NCI-H187 treated with DMSO at 0.1 percent for 48 hours (cell line): ENCODE measurements at places on chromosomes 3 and 15.

DNA sequence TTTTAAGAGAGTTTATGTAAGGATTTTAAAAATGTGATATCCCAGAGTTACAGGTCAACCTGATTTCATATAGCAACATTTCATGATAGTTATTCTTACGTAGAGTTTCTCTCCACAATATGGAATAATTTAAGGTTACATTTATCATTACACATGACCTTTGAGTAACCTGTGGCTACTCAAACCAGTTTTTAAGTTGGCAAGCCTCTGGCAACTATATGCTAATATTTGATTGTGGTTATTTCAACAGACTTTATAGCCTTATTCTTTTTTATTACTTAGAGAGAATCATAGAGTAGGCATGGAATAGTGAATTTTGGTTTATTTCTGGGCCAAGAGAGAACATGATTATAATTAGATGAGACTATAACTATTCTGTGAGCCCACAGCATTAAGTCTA is 504.9 kb downstream of the NLGN1 start:
- DNase-seq: no peak

DNA sequence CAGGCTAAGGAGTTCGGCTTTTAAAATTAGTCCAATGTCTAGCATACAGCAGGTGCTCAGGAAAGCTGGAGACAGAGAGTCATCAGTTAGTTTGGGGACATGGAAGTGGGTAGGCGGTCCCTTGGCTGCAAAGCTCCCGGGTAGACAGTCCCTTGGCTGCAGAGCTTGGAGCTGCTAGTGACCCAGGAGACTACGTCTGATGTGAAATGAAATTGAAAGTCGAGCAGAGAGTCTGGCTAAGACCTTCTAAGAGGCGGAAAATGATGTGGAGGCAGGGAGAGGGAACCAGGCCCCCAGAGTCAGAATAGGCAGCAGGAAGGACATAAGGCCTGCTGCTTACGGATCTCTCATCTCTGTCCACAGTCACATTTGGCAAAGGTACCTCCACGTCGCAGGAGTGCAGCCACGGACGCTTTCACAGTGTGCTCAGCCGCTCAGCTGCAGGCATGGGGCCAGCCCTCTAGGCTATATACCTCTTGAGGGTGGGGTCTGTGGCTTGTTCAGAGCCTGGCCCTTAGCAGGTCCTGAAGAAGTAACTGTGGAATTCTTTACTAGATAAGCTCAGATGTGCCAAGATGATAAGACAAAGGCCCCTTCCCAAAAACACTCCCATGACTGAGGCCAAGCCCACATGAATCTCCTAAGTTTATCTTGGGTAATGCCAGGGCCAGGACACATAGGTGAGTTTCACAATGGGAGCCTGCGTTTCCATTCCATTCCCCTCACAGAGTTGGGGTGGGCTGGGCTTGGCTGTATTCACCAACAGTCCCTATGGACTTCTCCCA is 131.7 kb downstream of the XXYLT1 start:
- no peak for DNase-seq

- no peak for DNase-seq
These were observed 163.7 kb downstream of the PLD1 start for GRCh38 chr3:171646357-171647133.

- DNase-seq: no peak
These were observed 25.0 kb upstream of the LINGO1 start for GRCh38 chr15:77657634-77658238.

GRCh38 chr3:160296591-160296990 is 71.4 kb downstream of the C3orf80 start:
- DNase-seq: no peak

GRCh38 chr3:186308549-186308948 is 53.5 kb downstream of the DGKG start:
- no peak for DNase-seq

GRCh38 chr3:172323894-172324610 is 124.2 kb downstream of the GHSR start:
- no peak for DNase-seq

- DNase-seq: no peak
These were observed 96.2 kb downstream of the CORO2B start for GRCh38 chr15:68674975-68675374.

DNA sequence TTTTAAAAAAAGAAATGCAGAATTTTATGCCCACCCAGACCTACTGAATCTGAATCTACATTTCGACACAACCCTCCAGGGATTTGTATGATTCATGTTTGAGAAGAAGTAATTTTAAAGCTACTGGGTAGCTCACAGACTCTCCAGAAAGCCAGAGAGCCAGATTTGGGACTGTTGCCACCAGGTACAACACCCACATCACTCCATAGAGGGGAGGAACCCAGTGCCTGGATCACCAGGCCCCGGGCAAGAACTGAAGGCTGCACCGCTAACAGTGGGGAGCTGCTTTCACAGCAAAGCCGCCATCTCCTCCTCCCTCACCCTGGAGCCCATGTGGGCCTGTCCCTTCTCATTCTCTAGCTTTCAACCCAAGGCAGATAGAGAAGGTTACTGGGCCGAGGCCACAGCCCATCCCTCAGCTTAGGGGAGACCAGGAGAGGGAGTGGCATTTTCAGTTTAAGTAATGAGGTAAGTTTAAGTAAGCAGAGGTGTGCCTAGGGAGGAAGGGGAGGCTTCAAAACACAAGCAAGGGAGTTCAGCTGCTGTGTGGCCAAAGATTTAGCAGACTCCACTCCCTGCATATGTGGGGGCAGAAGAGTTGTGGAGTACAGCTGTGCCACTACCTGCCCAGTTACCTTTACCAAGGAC is 109.8 kb downstream of the IL12A start:
- DNase-seq: no peak

- DNase-seq: no peak
These were observed 110.9 kb downstream of the EDEM1 start for GRCh38 chr3:5298453-5298852.

- no peak for DNase-seq
These were observed 208.7 kb upstream of the CDIN1 start for GRCh38 chr15:36370731-36371112.

GRCh38 chr15:42155546-42156242 is 742 bp downstream of the PLA2G4F start:
- DNase-seq: no peak

- no peak for DNase-seq
These were observed 56.9 kb upstream of the CGNL1 start for GRCh38 chr15:57319226-57319918.

DNA sequence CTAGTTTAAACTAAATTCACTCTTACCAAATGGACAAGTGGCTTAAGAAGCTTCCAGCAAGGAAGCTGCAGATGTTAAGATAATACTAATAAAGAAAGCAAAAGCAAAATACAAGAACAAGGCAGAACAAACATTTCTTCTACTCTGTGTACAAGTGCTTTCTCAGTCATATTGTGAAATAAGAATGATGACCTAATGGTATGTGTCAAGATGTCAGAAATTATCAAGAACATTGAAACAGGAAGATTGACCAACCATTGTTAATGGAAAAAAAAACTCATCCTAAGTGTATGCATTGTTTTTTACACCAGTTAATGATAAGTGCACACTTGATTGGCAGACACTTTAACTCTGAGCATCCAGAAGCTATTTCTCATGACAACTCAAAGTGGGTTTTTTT is 65.4 kb upstream of the P2RY1 start:
- no peak for DNase-seq

DNA sequence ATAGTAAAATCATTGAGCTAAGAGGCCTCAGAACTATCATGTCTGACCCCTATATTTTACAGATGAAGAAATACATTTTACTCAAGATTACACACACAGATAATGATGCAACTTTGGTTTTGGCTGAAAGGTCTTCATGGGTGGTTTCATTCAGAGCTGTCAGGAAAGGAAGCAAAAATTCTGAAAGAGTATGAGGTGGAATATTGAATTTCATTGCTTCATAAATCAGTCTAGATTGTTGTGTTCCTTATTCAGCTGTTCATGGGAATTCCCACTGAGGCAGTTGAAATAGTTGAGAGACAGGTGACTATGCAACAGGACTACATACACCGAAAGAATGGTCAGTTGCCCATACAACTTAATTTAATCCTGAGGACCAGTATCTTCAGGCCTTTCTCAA is 39.4 kb downstream of the CD200 start:
- no peak for DNase-seq

GRCh38 chr3:174767853-174768382 is 91.2 kb upstream of the NAALADL2 start:
- DNase-seq: no peak

DNA sequence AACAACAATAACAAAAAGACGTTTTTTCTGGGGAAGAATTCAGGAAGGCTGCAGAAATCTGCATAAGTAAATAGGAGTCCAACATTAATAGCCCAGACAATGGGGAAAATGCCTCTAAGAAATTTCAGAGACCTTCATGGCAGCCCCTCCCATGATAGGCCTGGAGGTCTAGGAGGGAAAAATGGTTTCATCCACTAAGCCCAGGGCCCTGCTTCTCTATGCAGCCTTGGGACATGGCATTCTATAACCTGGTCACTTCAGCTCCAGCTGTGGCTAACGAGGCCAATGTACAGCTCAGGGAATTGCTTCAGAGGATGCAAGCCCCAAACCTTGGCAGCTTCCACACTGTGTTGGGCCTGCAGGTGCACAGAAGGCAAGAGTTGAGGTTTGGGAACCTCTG is 125.6 kb upstream of the GMNC start:
- DNase-seq: no peak

- no peak for DNase-seq
These were observed 251.7 kb upstream of the TBC1D5 start for GRCh38 chr3:17994167-17994566.

- no peak for DNase-seq
These were observed 103.8 kb upstream of the MME start for GRCh38 chr3:154976072-154976983.

DNA sequence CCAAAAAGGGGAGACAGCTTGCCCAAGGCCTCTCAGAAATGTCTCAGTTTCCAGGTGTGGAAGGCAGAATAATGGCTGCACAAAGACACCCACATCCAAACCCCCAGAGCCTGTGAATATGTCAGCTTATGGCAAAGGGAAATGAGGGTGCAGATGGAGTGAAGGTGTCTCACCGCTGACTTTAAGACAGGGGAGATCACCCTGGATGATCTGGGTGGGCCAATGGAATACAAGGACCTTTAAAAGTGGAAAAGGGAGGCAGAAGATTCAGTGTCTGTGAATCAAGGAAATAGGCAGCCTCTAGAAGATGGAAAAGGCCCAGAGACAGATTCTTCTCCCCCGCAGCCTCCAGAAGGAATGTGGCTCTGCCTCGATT is 48.8 kb upstream of the ATP2B2 start:
- DNase-seq: no peak

- DNase-seq: no peak
These were observed 304.7 kb upstream of the ROBO2 start for GRCh38 chr3:76735152-76735551.

GRCh38 chr3:29064085-29064484 is 216.8 kb upstream of the RBMS3 start:
- no peak for DNase-seq

DNA sequence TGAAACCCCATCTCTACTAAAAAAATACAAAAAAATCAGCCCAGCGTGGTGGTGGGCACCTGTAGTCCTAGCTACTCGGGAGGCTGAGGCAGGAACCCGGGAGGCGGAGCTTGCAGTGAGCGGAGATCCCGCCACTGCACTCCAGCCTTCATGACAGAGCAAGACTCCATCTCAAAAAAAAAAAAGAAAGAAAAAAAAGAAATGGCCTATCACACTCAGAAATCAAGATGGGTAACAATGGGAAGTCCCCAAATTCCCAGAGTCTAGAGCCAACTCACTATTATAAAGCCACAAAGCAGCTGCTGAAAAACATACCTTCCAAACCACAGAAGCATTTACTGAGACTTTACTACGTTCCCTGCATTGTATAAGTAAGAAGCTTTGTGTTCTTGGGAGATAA is 7.5 kb downstream of the HDGFL3 start:
- no peak for DNase-seq

GRCh38 chr3:78900426-78900825 is 867.4 kb downstream of the ROBO1 start:
- DNase-seq: no peak

- DNase-seq: no peak
These were observed 187.0 kb downstream of the UBE3A start for GRCh38 chr15:25251700-25252390.

- DNase-seq: no peak
These were observed 205.0 kb downstream of the ZIC1 start for GRCh38 chr3:147614210-147614609.

DNA sequence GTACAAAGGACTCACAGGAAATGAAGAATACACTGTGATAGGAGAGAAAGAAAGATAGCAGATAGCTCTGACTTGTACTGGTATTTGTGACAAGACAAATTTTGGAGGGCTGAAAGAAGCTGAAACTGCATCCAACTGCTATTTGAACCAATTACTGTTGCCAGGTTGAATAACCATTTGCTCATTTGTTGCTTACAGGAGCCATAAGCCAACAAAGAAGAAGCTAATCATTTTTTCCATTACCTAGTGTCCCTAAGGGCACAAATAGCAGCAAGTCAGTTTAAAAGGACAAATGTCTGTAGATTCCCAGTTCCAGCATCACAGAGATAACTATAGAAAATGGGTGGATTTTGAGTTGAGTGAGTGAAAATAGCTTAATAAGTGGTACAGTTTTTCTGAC is 376.9 kb upstream of the ARPP21 start:
- no peak for DNase-seq

DNA sequence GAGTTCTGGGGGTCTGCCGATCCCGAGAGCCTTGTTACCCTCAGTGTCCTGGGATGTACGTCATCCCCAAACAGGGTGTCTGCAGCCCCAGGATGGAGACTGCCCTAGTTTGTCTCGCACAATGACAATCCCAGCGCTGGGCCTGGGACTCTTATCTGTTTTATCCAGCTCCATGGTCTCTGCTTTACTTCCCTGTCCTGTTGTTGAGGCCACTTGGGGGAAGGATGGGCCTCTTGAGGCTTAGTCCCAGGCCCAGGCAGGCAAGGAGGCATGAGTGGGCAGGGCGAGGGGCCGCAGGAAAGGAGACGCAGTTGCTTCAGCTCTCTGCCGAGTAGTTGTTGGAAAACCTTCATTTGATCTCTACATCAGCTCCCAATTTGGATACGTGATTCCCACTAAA is 17.4 kb downstream of the SMAD6 start:
- no peak for DNase-seq

DNA sequence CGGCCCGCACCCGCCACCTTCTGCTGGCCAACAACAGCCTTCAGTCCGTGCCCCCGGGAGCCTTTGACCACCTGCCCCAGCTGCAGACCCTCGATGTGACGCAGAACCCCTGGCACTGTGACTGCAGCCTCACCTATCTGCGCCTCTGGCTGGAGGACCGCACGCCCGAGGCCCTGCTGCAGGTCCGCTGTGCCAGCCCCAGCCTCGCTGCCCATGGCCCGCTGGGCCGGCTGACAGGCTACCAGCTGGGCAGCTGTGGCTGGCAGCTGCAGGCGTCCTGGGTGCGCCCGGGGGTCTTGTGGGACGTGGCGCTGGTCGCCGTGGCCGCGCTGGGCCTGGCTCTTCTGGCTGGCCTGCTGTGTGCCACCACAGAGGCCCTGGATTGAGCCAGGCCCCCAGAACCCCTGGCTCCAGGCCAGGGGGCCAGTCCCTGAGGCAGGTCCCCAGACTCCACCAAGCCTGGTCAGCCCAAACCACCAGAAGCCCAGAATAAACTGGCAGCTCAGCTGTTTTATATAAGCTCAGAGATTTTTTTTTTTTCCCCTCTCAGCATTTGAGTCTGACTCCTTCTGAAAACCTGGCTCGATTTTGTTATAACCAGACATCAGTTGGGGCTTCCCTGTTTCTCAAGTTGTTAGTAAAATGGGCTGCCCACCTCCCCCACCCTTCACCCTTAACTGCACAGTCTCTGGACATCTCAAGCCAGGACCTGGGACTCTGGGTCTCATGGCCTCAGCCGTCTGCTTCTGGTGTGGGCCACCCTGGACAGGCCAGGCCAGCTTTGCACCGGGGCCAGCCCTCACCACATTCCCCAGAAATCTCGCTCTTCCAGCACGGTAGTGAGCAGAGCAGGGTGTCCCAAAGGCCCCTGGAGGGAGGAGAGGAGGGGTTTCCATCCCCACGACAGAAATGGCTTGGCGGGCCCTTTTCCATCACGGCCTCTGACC is 1.6 kb downstream of the GP9 start:
- DNase-seq: no peak
